ENCODE measurements at places on chromosomes 7 and 10.

DNA sequence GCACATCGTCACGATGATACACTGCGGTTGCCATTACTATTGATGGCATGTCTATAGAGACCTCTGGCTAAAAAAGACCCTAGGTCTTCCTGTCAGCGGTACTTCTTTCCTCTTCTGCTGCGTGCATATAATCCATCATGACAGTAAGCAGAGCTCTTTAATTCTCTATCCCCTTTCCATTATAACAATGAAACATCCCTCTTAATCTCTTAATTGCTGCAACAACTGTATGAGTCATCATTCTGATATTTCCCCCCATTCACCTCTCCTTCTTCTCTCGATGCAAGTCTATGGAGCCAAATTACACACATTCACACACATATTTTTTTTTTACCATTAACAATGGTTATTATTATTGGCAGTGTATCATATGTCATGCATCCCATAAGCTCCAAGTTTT, 45.2 kb upstream of the AKR1E2 start:
- no peak for DNase-seq

- DNase-seq, result no peak
Observed at GRCh38 chr10:101130984-101131961, at the start of gene TLX1. TLX1 (plus strand) TSS chr10:101131300; CDS start chr10:101131542, 242 bp downstream.

GRCh38 chr10:5742116-5742515, 57.5 kb downstream of the TASOR2 start:
- no peak for DNase-seq

- no peak for DNase-seq
Observed at GRCh38 chr10:76950354-76950753, 687.3 kb downstream of the KCNMA1 start.

- no peak for DNase-seq
Observed at GRCh38 chr10:50592961-50593418, 30.8 kb downstream of the SGMS1 start.

DNA sequence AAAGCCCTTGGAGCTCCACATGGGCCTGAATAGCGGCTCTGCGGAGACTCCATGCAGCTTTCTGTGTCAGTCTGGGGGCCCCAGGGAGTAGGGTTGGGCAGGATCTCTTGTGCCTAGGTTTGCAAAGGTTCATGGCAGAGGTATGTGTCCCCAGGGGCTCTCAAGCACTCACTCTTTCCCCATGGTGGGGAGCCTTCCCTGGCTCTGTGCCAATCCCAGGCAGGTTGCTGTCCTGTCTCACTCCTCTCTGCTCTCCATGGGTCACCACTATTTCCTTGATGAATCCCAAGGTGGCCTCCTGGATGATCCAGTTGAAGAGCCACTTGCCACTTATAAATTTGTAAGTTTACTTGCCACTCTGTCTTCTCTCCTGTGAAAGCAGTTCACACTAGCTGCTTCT, 238.4 kb downstream of the CCDC7 start:
- no peak for DNase-seq

All from stimulated activated CD4-positive, alpha-beta T cell treated with anti-CD3 and anti-CD28 coated beads, Interleukin-1b, Interleukin-23, amount 100 ng/mL, for 24 hours (primary cell).